ENCODE measurements at places on chromosomes 13 and 19. TPM values are rescaled to one million over a fixed set of nuclear protein-coding genes. Genes with fewer than 3 reads are reported as not detected.

- peak; percentile 72 for DNase-seq
These were observed 44.8 kb downstream of the ING1 start for GRCh38 chr13:110758195-110758805.

GRCh38 chr13:26021516-26021915 is 30.3 kb downstream of the SHISA2 start:
- no peak for DNase-seq

DNA sequence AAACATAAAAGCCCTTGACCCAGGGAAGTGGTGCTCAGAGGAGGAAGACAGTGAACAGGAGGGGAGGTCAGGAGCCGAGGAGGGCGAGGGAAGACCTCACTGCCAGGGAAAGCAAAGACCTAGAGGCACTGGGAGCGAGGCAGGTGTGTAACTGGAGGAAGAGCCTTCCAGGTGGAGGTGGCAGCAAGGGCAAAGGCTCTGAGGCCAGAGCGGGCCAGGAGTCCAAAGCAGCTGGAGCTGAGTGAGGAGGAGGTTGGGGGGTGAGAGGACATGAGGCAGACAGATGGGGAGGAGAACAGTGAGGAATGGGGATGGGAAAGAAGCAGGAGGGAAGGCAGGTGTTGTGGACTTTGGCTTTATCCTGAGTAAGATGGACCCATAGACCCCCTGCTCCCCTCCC is 3.7 kb downstream of the UPK1A start:
- DNase-seq: no peak

GATAD2A gene
- polyA plus RNA-seq: 44.3 TPM

CPAMD8 gene
- polyA plus RNA-seq: 0.63 TPM

TPTE2 gene
- not detected for polyA plus RNA-seq

GRCh38 chr19:52734331-52734892 is 432 bp downstream of the ZNF611 start:
- DNase-seq: no peak

GCDH gene
- 27.7 TPM for polyA plus RNA-seq

All from IMR-90 (cell line).